Activated T-cell treated with anti-CD3 and anti-CD28 coated beads, Interleukin-2, amount 50 U/mL, for 1 hour (primary cell): ENCODE measurements at places on chromosomes 1 and 21.

GRCh38 chr1:94947437-94947836 lies 20.5 kb upstream of the CNN3 start:
- no peak for DNase-seq

DNA sequence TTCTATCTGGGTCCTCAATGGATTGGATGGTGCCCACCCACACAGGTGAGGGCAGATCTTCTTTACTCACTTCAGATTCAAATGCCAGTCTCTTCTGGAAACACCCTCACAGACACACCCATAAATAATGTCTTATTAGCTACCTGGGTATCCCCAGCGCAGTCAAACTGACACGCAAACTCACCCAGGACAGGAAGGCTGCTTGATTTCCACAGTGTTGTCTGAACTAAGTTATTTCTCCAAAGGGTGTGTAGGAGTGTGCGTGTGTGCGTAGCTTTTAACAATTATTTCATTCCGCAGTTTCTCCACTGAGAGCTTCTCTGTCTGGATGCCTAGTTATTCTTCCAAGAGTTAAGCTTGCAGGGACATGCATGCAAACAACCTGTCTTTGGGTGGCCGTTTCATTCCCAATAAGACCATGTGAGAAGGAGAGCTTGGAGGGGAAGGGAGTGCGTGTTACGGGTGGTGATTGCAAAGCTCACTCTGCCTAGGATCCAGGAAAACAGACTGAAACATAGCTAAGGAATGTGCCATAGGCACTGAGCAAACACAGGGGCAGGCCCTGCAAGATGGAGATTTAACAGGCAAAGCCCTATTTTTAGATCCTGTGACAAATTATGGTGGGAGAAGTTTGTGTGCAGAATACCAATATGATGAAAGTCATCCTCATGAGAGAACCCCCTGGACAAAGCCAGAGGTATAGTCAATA lies 269.7 kb downstream of the DYRK1A start:
- no peak for DNase-seq

DNA sequence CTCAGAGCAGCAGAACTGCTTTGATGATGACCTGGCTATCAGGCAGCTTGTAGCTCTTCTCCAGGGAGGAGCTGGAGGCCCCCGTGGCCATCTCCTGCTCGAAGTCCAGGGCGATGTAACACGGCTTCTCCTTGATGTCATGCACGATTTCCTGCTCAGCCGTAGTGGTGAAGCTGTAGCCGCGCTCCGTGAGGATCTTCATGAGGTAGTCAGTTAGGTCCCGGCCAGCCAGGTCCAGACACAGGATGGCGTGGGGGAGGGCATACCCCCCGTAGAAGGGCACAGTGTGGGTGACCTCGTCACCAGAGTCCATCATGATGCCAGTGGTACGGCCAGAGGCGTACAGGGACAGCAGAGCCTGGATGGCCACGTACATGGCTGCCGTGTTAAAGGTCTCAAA lies 18.3 kb upstream of the TP53BP2 start:
- DNase-seq, result no peak

- no peak for DNase-seq
Measured at GRCh38 chr1:22944346-22945055, 28.2 kb downstream of the LACTBL1 start.

GRCh38 chr1:61121631-61122030 lies 39.3 kb downstream of the NFIA start:
- no peak for DNase-seq

GRCh38 chr1:113281550-113281949 lies 108.8 kb upstream of the MAGI3 start:
- no peak for DNase-seq

- no peak for DNase-seq
Measured at GRCh38 chr21:16159213-16159970, 429.6 kb downstream of the USP25 start.

- DNase-seq, result no peak
Measured at GRCh38 chr1:232057896-232058274, 431.3 kb downstream of the DISC1 start.

- DNase-seq, result peak; percentile 39
Measured at GRCh38 chr1:225426395-225427234, 1.2 kb downstream of the LBR start.

DNA sequence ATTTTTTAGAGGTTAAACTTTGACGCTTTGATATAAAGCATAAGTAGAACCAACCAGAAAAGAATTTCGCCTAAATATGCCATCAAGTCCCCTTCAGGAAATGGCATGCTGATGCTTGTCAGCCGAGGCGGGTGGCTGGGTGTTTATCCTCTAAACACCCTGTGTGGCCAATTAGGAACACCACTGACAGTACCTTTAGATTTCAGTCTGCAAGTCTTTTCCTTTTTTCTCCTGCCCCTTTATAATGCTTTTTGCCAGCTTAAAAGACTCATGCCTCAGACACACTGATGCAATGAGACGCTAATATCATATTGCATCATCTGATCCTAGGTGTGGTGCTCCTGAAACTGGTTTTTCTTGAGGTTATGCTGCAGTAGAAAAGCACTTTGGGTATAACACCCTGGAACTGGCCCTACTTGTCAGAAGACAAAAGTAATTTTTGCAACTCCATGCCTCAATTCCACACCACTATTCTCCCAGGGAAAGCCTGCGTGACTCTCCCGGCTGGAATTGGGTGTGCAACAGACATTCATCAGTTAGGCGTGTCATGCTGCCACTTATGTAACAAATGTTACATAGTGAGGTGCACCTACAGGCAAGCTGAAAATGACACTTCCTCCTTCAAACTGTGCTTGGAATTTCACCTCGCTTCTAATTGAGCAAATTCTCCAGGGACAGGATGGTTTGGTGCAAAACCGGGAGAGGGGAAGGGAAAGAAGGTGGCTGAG lies 2.0 kb upstream of the RCC2 start:
- DNase-seq, result no peak

GRCh38 chr1:91707890-91708218 lies 178.1 kb downstream of the TGFBR3 start:
- DNase-seq, result no peak

DNA sequence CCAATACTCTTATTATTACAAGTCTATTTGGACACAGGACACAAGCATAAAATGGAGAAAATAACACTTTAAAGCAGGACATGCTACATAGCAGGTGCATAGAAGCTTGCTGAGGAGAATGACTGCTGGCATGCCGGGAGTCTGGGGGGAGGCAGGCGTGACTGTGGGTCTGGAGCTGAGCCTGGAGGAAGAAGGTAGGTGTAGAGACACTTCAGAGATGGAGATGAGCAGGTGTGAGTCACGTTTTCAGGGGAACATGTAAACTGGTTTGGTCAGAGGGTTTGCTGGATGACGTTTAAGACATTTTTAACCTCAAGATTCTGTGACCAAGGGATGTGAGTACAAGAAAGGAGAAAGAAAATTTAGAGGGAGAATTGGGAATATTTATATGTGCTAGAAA lies 24.5 kb downstream of the OSCP1 start:
- DNase-seq, result no peak

- no peak for DNase-seq
Measured at GRCh38 chr1:107535091-107535490, 394.3 kb downstream of the NTNG1 start.

DNA sequence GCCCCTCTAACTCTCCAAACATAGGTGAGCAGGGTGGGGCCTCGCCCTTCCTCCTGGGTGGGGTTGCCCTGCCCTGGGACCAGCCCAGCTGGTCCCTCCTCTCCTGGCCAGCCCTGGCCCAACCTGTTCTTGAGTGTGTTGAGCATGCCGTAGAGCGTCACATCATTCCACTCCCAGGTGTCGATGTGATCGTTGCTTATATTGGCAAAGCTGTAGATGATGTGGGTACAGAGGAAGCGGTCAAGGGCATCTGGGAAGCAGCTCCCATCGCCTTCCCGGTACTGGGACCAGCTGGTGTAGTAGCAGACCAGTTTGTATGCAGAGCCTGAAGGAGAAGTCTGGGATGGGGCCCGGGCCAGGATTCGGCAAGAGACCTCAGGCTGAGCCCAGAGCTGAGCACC lies 1.4 kb downstream of the CHI3L1 start:
- no peak for DNase-seq

DNA sequence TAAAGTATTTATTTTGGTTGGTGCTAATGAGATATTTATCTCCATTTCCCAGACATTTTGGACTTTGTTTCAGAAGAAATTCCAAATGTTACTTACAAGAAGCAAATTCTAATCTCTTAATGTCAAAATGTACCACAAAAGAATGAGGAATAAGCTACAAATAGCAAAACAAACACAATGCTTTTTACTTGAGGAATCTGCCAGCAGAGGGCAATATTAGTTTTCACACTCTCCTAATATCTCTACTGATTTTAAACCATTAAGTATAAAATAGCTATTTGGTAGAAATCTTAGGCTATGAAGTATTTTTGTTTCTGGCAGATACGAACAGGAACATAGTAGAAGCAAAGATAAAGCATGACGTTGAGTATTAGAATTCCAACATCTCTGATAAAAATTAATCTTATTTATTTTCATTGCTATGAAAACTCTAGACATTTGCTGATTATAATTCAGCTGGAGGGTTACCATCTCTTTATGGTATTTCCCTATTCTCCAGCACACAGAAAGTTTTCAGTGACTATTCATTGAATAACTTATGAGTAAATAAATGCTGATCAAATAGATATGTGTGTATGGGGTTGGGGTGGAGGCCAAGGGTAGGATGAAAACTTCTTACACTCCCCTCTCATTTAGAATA lies 13.4 kb upstream of the HMCN1 start:
- no peak for DNase-seq

- DNase-seq, result no peak
Measured at GRCh38 chr1:161890574-161890973, 124.5 kb downstream of the ATF6 start.

DNA sequence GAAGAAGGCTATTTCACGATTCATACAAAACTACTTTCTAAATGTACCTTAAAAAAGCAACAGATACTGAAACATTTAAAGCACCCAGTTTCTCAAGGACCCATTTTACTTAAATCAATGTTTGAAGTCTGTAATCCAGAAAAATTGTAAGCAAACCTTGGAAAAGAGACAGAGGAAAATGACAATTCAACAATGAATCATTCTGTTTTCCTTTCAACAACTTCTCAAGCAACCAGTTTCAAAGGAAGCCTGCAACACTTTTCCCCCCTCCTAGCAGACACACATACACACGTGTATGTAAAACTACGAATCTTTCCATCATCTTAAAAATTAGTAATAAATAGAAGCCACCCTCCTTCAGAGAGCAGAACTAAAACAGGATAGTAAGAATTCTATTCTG lies 1.2 kb downstream of the RERE start:
- DNase-seq, result no peak

DNA sequence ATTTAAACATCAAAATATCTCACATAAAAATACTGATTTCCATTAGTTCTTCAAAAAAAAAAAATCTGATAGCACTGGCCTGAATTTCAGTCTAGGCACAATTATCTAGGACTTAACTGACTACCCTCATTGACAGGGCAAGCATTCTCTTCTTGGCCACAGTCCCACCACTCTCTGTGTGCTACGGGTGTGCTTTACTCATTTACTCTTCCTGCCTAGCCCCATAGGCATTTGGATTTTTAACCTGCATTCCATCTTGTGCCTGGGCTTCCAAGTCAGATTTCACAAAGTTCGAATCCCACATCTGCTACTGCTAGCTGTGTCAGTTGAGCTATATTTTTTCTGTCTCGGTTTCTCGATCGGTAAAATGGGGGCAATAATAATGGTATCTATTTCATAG lies 38.0 kb downstream of the PTPN14 start:
- no peak for DNase-seq

GRCh38 chr1:8419172-8419571 lies 101.3 kb downstream of the SLC45A1 start:
- no peak for DNase-seq

DNA sequence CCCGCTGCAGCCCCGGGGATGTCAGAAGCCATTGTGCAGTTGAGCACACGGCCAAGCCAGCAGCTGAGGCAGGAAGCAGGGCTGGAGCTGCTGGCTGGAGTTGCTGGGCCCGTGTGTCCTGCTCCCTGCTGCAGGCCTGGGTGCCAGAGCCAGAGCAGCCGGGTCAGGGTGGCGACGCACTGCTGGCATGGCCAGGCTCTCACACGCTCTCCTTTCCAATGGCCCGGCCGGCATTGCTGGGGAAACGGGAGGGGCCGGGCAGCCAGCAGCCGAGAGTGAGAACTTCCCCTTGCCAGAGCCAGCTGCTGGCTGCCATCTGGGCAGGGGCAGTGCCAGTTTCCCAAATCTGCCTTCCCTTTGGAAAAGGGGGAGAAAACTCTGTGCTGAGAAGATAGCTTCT lies 82.4 kb upstream of the PROX1 start:
- no peak for DNase-seq

DNA sequence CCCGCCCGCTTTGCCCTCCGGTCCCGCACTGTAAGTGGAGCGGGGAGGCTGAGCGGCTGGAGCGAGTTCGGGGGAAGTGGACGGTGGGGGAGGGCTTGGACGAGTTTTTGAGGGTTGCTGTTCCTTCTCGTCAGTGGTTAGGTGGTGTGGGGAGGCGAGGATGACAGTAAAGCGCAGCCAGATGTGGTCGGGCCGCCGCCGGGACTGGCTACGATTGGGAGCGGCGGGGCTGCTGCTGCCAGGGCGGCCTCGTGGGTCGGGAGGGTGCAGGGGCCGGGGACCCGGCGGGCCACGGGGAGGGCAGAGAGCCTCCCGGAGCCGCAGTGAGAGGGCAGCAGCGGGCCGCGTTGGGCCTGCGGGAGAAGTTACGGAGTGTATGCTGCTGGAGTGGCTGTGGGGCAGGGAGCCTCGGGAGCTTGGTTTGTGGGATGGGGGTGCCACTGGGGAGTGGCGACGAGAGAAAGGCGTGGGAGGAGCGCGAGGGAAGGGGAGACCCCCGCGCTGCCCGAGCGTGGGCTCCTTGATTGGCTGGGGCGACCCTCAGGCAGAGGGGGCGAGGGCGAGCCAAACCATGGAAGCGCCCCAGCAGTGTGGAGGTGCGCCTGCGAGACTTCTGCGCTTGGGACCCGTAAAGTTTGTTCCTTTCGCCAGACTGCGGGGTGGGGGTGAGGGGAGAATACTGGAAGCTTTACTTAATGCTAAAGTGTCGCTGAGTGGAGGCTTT lies 2.1 kb downstream of the ADGRL2 start:
- no peak for DNase-seq

DNA sequence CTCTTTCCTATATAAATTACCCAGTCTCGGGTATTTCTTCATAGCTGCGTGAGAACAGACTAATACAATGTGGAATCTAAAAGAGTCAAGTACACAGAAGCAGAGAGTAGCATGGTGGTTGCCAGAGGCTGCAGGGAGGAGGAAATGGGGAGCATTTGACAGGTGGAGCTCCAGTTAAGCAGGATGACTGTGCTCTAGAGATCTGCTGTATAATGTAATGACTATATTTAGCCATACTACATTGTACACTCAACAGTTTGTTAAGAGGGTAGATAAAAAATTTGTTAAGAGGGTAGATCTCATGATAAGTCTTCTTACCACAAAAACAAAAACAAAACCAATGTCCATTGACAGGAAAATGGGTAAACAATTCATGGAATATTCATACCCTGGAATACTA lies 82.1 kb downstream of the MT1HL1 start:
- DNase-seq, result no peak

GRCh38 chr1:37932759-37933158 lies 14.1 kb downstream of the INPP5B start:
- no peak for DNase-seq

DNA sequence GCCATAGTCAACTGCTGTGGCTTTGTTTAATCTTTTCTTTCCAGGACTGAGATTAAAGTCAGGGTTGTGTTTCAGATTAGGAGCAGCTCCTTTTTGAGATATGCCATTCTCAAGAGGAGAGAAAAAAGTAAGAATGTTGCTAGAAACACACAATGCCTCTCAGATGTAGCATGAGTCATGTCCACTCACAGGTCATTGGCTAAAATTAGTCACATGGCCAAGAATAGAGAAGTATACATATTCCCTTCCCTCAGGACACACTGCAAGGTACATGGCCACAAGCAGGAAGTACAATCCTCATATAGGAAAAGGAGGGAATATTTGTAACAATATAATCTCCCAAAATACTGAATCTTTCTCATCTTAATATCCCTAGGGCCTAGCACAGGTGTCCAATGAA lies 141.9 kb upstream of the PTBP2 start:
- no peak for DNase-seq
